ENCODE measurements at places on chromosomes 7 and 10.

DNA sequence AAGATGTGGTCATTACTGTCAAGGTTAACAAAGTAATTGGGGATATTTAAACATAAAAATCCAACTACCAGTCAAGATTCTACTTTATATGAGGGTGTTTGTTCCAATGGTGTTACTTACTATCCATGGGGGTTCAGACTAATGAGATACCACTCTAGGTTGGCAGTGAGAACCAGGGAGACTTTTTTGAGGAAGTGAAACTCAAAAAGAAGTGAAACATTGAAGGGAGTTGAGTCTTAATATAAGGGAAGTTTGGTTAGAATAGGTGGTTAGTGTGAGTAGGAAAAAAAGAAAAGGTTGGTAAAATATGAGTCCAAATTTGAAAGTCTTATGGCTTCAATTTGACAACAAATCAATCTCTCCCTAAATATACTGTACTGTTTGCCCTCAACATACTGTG lies 123.6 kb upstream of the ANK3 start:
- DNase-seq = no peak

DNA sequence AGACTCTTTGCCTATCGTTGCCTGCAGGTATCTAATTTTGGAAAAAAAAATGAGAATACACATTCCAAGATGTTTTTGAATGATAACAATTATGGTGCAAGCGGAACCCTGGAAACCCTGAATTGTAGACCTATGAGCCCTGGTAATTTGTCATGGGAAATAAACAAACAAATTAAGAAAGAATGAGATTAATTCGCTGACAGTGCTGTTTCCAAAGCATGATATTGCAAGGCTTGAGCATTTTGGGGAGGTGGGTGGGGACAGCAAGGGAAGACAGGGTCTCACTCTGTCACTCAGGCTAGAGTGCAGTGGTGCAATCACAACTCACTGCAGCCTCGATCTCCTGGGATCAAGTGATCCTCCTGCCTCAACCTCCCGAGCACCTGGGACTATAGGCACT lies 900.3 kb downstream of the IPMK start:
- DNase-seq = no peak

DNA sequence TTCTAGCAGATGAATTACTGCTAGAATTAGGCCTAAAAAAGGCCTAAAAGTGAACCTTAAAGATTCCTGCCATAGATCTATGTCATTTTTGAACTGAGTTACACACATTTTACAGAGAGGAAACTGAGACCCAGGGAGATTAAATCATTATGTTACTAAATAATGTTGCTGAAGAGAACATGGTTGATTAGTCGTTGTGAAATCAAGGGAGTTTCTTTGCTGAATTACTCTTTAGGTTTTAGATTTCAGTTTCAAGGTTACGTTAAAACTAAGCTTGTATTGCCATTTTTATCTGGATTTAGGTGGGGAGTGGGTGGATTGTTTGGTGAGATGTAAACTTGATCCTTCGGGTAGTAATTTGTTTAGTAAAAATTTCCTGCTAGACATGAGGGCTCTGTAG lies 21.3 kb downstream of the CDK14 start:
- no peak for DNase-seq

- no peak for DNase-seq
Measured at GRCh38 chr10:7551950-7552716, 114.6 kb downstream of the ITIH5 start.

- DNase-seq = no peak
Measured at GRCh38 chr7:108454674-108455550, 1.3 kb downstream of the NRCAM start.

GRCh38 chr7:82080254-82080927 lies 310.5 kb upstream of the HGF start:
- DNase-seq = no peak

GRCh38 chr10:22945934-22946673 lies 18.3 kb downstream of the ARMC3 start:
- DNase-seq = no peak

DNA sequence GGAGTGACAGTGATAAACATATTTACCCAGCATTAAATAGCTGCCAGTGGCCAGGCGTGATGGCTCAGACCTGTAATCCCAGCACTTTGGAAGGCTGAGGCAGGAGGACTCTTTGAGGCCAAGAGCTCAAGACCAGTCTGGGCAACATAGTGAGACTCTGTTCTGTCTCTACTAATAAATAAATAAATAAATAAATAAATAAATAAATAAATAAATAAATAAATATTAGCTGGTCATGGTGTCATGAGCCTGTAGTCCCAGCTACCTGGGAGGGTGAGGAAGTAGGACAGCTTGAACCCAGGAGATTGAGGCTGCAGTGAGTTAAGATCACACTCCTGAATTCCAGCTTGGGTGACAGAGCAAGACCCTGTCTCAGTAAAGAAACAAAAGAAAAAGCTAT lies 384.0 kb upstream of the ADARB2 start:
- DNase-seq = no peak

- DNase-seq = no peak
Measured at GRCh38 chr10:131773370-131774343, 127.2 kb upstream of the PPP2R2D start.

DNA sequence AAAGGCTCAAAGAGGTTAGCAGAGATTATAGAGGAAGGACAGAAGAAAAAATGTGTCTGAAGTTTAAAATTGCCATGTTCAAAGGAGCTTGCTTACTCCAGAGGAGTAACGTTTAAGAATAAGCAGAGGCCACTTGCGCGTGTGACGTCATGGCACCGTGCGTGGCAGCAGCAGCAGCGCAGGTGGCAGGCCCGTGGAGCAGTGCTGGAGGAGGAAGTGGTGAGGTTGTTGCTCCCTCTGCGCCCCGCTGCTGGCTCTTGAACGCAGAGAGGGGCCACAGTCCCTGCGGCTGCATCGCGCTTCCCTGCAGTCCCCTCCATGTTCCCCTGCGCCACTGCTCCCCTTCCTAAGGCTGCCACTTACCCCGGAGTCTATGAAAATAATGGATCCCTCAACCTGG lies 37.5 kb downstream of the GDI2 start:
- DNase-seq = peak; percentile 76

- DNase-seq = no peak
Measured at GRCh38 chr7:39128287-39128843, 150.7 kb downstream of the POU6F2 start.

DNA sequence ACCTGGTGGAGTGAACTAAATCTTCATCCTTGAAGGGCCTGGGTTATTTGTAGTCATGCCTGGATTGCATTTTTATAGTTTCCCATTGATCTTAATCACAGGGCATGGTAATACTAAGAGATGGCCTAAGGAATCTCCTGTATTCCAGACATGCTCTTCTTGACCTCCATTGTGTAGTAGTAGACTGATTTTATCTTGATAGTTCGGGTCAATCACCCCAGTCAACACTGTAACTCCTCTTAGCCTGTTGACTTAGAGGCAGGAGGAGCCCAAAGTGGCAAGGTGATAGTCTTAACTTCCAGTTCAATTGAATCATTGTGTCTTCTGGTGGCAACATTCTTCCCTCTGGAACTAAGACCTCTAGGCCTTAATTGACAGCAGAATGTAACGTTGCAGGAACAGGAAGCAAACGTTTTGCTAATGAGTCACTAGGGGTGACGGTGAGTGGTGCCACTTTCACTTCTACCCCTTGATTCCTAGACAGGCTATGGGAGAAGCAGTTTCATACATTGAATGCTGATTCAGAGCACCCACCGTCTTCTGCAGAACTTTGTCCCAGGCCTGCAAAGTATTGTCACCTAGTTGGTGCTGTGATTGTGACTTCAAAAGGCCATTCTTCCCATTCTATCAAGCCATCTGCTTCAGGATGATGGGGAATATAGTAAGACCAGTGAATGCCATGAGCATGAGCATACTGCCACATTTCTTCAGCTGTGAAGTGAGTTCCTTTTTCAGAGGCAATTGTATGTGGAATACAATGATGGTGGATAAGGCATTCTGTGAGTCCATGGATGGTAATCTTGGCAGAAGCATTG lies 24.0 kb upstream of the PAPSS2 start:
- no peak for DNase-seq

- no peak for DNase-seq
Measured at GRCh38 chr10:88781206-88781605, 21.3 kb upstream of the LIPM start.

DNA sequence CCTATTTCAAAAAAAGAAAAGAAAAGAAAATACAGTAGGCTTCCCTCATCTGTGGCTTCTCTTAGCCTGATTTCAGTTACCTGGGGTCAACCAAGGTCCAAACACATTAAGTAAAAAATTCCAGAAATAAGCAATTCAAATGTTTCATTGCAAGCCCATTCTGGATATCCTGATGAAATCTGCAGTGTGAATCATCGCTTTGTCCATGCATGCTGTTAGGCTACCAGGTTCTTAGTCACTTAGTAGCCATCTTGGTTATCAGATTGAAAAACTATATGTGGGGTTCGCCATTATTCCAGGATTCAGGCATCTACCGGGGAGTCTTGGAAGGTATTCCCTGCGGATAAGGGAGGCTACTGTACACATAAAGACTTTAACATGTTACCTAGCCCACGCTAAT lies 991 bp upstream of the FAM204A start:
- no peak for DNase-seq

GRCh38 chr10:91891125-91892001 lies 17.9 kb downstream of the FGFBP3 start:
- DNase-seq = no peak

GRCh38 chr7:112399501-112399900 lies 50.8 kb upstream of the IFRD1 start:
- DNase-seq = no peak

GRCh38 chr7:32251659-32252058 lies 181.5 kb upstream of the PDE1C start:
- no peak for DNase-seq

GRCh38 chr7:104967088-104967487 lies 46.9 kb upstream of the KMT2E start:
- no peak for DNase-seq

DNA sequence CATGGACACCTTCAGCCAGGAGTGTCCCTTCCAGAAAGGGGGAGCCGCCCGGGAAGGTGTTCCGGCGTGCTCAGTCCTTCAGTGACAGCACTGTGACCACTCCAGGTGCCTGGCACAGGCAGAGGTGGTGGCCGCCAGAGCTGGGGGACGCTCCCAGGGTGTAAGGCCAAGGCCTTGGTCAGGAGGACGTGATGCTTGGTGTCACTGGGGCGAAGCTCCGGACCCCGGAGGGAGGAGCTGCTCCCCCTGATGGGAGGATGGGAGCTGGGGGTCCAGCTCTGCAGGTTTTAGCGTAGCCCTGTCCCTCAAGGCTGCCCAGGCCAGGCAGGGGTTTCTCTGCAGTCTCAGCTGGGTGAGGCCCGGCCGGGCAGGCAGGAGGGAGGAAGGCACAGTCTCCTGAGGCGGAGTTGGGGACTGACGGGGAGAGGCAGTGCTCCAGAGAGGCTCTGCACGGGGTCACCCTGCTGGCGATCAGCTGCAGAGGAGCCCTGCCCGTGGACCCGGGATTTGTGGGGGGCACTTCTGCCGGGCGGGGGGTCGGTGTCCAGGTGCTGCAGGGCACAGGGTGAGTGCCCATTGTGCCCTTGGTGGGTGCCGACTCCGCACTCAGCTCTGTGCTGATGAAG lies 56.5 kb upstream of the DNAJB6 start:
- no peak for DNase-seq

DNA sequence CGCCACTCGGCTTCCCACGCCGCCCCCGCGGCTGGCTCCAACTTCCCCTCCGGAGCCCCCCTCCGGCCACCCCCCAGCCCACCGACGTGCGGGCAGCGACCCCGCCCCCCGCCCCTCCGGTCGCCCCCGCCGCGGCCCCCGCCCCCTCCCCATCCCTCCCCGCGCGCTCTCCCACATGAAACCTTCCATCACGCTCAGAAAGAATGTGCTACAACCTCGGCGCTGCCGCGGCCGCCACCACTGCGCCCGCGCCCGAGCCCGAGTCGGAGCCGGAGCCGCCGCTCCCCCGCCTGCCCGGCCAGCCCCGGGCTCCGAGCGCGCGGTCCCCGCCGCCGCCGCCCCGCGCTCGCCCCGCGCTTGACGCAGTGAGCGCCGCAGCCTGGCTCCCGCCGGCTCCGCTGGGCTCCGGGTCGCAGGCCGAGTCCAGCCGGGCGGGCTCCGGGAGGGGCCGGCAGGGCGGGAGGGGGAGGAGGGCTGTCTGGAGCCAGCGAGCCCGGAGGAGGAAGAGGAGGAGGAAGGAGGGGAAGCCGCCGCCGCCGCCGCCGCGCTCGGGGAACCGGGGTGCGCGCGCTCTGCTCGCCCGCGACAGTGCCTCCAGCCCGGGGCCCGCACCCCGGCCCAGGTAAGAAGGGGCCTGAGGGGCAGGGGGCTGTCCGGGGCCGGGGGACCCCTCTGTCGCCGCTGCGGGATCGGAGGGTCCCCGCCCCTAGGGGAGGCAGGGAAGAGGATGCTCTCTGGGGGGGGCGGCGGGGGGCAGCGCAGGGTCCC lies 4.3 kb upstream of the ELFN1 start:
- DNase-seq = no peak

DNA sequence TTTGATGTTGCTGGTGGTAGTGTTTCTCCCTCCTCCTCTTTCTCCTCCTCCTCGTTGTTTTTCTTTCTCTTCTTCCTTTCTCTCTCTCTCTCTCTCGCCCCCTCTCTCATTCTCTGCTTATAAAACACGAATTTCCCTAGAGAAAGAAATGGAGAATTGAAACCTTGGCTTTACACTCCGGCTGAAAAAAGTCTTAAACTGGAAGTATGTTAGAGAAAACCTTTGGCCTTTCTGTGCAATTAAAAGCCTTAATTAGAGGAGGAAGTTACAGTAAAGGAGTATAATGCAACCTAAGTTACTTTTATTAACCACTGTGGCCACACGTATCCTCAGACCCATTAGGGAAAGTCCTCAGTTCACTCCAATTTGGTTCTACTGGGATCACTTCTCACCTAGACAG lies 501.7 kb upstream of the SORCS1 start:
- no peak for DNase-seq

- DNase-seq = no peak
Measured at GRCh38 chr7:94382132-94382531, 12.6 kb upstream of the COL1A2 start.

GRCh38 chr10:28925121-28925663 lies 247.9 kb downstream of the BAMBI start:
- DNase-seq = no peak

Data from T-helper 9 cell (primary cell).